Fibroblast of lung (primary cell): ENCODE measurements at places on chromosomes 7 and 10. TPM values are rescaled to one million over a fixed set of nuclear protein-coding genes. Genes with fewer than 3 reads are reported as not detected.

Gene SLC29A3
- total RNA-seq, result 2.1 and 2.3 TPM in 2 replicates

Gene AMZ1
- 0.26 and 0.33 TPM in 2 replicates for total RNA-seq

Gene OPALIN
- not detected in 2 replicates for total RNA-seq

Gene SPDYE16
- total RNA-seq, result 0.17 and 0.51 TPM in 2 replicates

Gene FLNC
- total RNA-seq, result 106 and 191 TPM in 2 replicates

Gene KIF5B
- total RNA-seq, result 122 and 160 TPM in 2 replicates

Gene NDUFB2
- 44.9 and 116 TPM in 2 replicates for total RNA-seq

Gene RARRES2
- 65.6 and 174 TPM in 2 replicates for total RNA-seq

Gene ATP6V0E2
- 12.8 and 22.6 TPM in 2 replicates for total RNA-seq

Gene MMP21
- total RNA-seq, result 0.17 and 0.26 TPM in 2 replicates

Gene DPP6
- not detected in 2 replicates for total RNA-seq

Gene CCL24
- total RNA-seq, result not detected in 2 replicates

Gene ARHGEF35
- 0.51 and 5.4 TPM in 2 replicates for total RNA-seq

Gene ANLN
- 6.2 and 21.5 TPM in 2 replicates for total RNA-seq

Gene TBL2
- 58.6 and 83.2 TPM in 2 replicates for total RNA-seq

Gene KCNIP2
- total RNA-seq, result 0.77 and 1.8 TPM in 2 replicates

Gene ZFYVE27
- total RNA-seq, result 16.9 and 22.1 TPM in 2 replicates

Gene MOGAT3
- not detected in 2 replicates for total RNA-seq

Gene EGR2
- total RNA-seq, result 0.33 and 2.1 TPM in 2 replicates

Gene SLC26A3
- not detected in 2 replicates for total RNA-seq

Gene IGF2BP3
- total RNA-seq, result 1.5 and 4.3 TPM in 2 replicates

Gene C10orf90
- 0.17 TPM in 1 of 2 replicates, not detected in the other for total RNA-seq

Gene SPDYE2B
- total RNA-seq, result not detected in 2 replicates

Gene TACC2
- total RNA-seq, result 4.6 and 7.6 TPM in 2 replicates

Gene CPEB3
- total RNA-seq, result 0.51 and 0.66 TPM in 2 replicates

Gene SPDYE6
- total RNA-seq, result not detected in 2 replicates

Gene TAS2R41
- not detected in 2 replicates for total RNA-seq

Gene ERVW-1
- total RNA-seq, result not detected in 2 replicates

Gene PTPRN2
- 0.77 and 1.2 TPM in 2 replicates for total RNA-seq

Gene VGF
- total RNA-seq, result 0.26 and 0.66 TPM in 2 replicates

Gene AKR1C2
- 10.6 and 13.4 TPM in 2 replicates for total RNA-seq

Gene SSC4D
- total RNA-seq, result 0.33 and 0.51 TPM in 2 replicates

Gene ZNF107
- 1.0 and 1.7 TPM in 2 replicates for total RNA-seq

Gene GDF2
- not detected in 2 replicates for total RNA-seq

Gene CDC14C
- under 0.01 and 0.17 TPM in 2 replicates for total RNA-seq

Gene MBL2
- total RNA-seq, result not detected in 2 replicates

Gene HOXA4
- 0.33 and 0.51 TPM in 2 replicates for total RNA-seq

Gene CALCR
- total RNA-seq, result not detected in 2 replicates

Gene RAB19
- not detected in 2 replicates for total RNA-seq

Gene IRF5
- 0.33 TPM in 1 of 2 replicates, not detected in the other for total RNA-seq

Gene NUTM2B
- total RNA-seq, result 0.33 and 0.51 TPM in 2 replicates

Gene INHBA
- 4.1 and 15.0 TPM in 2 replicates for total RNA-seq

Gene SLC18A3
- total RNA-seq, result not detected in 2 replicates

Gene ADAP1
- 1.0 and 2.3 TPM in 2 replicates for total RNA-seq

Gene WEE2
- not detected in 2 replicates for total RNA-seq

Gene FRG2B
- not detected in 2 replicates for total RNA-seq

Gene ADCY1
- 0.51 and 2.5 TPM in 2 replicates for total RNA-seq

Gene HOXA2
- total RNA-seq, result 1.0 and 1.3 TPM in 2 replicates

Gene KCP
- 0.50 and 0.77 TPM in 2 replicates for total RNA-seq

Gene ATG9B
- total RNA-seq, result under 0.01 TPM in 1 of 2 replicates, not detected in the other

Gene TLL2
- 0.17 and 0.26 TPM in 2 replicates for total RNA-seq

Gene PILRA
- total RNA-seq, result 0.33 TPM in 1 of 2 replicates, not detected in the other

Gene RAPGEF5
- total RNA-seq, result 0.77 and 1.5 TPM in 2 replicates

Gene FFAR4
- not detected in 2 replicates for total RNA-seq

Gene CDHR1
- total RNA-seq, result not detected in 2 replicates

Gene PNLIPRP1
- total RNA-seq, result not detected in 2 replicates

Gene ZNF117
- 5.6 and 6.3 TPM in 2 replicates for total RNA-seq

Gene PNLIPRP2
- not detected in 2 replicates for total RNA-seq

Gene EEPD1
- total RNA-seq, result 8.4 and 9.2 TPM in 2 replicates

Gene HMX3
- not detected in 2 replicates for total RNA-seq
